ENCODE measurements at places on chromosomes 7 and 10. TPM values are rescaled to one million over a fixed set of nuclear protein-coding genes. Genes with fewer than 3 reads are reported as not detected.

GRCh38 chr10:59741048-59741447 lies 12.2 kb downstream of the MRLN start:
- DNase-seq = no peak

DNA sequence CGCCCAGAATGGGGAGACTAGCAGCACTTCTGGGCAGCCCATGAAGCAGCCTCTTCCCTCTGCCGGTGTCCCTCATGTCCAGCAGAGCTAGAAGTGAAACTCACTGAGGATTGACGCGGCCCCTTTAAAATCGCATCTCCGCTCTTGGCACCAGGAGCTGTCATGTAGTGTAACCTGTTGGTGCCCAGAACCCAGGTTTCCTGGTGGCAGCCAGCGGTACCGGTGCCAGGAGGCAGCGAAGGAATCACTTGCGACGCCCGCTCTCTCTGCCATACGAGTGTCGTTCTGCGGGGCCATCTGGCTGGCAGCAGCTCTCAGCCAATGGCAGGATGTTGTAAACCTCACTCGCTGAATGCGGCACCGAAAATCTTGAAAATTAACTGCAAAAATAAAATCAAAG lies 82.7 kb downstream of the CUX1 start:
- no peak for DNase-seq

- no peak for DNase-seq
These were observed 37.8 kb upstream of the IMMP2L start for GRCh38 chr7:111600091-111600490.

- DNase-seq = no peak
These were observed 84.9 kb downstream of the NAMPT start for GRCh38 chr7:106199813-106200364.

DNA sequence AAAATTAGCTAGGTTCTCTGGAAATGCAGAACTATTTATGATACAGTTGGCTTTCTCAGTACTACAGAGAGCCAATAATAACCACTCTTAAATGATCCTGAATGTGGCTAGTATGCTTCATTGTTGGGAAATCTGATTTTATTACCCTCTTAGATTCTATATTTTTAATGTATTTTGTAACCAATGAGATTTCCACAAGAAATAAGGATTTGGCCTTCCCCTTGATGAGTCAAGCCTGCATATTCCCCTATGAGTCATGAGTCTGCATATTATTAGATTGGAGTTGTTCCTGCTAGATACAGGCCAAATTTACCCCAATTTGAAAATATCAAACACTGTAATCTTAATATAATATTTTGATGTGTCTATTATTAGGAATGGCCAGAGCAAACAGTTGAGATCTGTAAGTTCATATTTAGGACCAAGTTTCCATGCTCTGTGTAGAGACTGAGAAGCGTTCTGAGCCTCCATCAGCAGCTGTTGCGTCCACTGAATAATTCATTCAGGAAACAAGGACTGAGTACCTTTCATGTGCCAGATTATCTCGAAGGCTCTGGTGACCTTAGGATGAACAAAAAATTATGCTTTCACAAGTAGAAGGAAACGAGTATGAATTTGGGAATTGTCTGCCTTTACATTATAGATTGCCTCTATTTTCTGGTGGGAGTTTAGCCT lies 793.4 kb downstream of the NRG3 start:
- DNase-seq = no peak

Gene ARHGEF5
- 11.6 TPM for total RNA-seq
